ENCODE measurements at places on chromosomes 13 and 19.

- DNase-seq = no peak
Measured at GRCh38 chr19:1379126-1379905, 4.4 kb upstream of the NDUFS7 start.

DNA sequence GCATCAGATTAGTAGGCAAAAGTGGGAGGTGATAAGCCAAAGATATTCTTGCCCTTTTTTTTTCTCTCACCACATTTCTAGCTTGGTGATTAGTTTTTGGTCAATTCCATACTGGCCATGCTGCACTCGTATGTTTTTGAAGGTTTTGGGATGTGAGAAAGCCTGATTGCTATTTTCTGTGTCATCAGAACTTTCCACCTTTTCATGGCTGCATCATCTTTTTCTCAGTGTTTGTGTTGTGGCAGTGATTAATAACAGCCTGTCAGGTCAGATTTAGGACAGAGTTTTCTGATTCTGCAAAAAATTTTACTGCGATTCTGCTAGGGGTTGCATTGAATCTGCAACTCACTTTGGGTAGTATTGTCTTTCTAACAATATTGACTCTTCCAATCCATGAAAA, 32.9 kb downstream of the PSG1 start:
- no peak for DNase-seq

DNA sequence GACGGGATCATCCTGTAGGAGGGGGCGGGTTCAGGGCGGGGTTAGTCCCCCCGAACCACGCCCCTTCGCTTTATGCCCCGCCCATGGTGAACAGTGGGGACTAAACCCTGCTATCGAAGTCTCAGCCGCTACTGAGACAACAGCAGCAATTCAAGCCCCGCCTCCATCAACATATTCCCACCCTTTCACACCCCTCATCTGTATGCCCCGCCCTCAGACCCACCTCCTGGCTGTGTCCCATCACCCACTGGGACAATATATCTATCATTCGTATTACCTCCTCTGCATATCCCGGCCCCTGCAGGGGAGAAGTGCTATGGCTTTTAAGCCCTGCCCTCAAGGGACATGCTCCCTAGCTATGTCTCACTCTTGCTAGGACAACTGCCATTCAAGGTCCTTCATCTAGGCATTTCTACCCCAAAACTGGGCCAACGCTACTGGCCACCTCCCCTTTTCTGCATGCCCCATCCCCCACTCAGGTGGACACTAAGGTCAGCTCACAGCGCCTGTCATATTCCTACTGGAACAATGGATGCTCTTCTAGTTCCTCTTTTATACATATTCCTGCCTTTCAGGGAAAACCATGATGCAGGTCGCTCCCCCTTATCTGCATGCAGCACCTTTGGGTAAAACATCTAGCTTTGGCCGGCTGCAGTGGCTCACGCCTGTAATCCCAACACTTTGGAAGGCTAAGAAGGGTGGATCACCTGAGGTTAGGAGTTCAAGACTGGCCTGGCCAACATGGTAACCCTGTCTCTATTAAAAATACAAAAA, 11.9 kb downstream of the LRFN1 start:
- no peak for DNase-seq

GRCh38 chr19:47699360-47699917, 13.8 kb upstream of the EHD2 start:
- DNase-seq = peak; percentile 13

DNA sequence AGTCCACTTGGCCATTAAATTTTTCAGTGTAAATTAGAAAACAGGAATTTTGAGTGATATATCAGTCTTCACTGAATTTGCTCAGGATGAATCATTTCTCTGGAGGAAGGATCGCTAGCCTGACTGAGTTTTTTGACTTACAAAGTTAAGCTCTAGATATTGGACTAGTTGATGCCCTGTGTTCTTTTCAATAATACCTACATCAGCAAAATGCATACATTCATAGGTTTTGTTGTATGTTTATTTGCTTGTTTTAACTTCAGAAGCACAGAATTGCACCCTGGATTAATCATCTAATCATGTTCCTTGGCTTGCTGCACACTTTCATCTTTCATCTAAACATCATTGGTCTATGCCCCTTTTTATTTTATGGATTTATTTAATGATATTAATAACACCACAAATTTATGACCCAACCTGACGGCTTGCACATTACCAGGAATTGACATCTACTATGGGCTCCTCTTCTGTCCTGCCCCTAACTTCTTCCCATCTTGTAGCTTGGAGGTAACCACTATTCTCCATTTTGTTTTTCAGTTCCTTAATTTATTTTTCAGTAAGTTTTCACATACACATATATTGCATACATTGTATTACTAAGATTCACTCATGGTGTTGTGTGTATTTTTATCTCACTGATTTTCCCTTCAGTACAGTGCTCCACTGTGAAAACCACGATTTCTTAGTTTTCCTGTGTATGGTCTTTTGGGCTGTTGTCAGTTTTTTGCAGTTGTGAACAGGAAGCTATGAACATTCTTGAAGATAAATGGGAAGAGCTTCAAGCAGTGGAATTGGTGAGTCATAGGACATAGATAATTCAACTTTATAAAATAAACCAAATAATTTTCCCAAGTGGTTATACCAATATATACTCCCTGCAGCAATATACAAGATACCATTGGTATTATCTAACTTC, 23.3 kb downstream of the COMMD6 start:
- no peak for DNase-seq

DNA sequence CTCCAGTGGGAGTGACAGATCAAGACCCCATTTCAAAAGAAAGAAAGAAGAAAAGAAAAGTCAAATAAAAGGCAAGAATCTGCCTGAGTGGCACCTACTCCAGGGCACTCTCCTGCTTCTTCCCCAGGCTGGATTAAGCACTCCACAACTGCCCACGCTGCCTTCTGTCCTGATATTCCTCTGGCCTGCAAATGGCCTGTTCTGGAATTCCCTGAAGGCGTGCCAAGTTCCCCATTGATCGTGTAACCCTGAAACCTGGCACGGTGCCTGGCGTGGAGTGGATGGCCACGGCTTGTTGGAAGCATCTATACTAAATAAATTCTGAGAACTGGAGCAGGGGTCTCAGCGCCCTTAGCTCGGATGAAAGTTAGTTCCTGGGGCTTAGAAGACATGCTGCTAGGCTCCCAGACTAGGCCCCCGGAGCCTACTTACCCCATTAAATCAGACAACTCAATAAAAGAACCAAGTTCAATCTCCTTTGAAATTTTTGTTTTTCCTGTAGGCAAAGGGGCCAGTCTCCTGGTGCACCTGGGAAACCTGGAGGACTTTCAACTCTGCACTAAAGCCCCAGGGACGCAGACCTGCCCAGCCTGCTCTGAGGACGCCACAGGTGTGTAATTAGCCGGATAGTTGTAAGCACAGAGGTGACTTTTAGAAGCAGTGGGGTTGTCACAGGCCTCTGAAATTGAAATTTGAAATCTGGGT, 21.9 kb downstream of the ANKRD27 start:
- peak; percentile 86 for DNase-seq

Measured in DMS79 treated with DMSO at 0.1 percent for 48 hours (cell line).